Osteoblast (primary cell): ENCODE measurements at places on chromosomes 6 and 20. TPM values are rescaled to one million over a fixed set of nuclear protein-coding genes. Genes with fewer than 3 reads are reported as not detected.

EPPIN gene
- not detected in 2 replicates for total RNA-seq

CD24 gene
- total RNA-seq, result 3.3 and 4.1 TPM in 2 replicates

DOP1A gene
- total RNA-seq, result 45.2 and 47.1 TPM in 2 replicates

RIPPLY2 gene
- total RNA-seq, result under 0.01 TPM in 1 of 2 replicates, not detected in the other

CRISP3 gene
- total RNA-seq, result not detected in 2 replicates

EPB41L1 gene
- total RNA-seq, result 26.8 and 32.4 TPM in 2 replicates

ENPP3 gene
- under 0.01 TPM in 1 of 2 replicates, not detected in the other for total RNA-seq

CST11 gene
- not detected in 2 replicates for total RNA-seq

FAXC gene
- total RNA-seq, result 0.88 and 1.1 TPM in 2 replicates

SSR1 gene
- total RNA-seq, result 89.4 and 108 TPM in 2 replicates

PDE7B gene
- 25.3 and 33.9 TPM in 2 replicates for total RNA-seq

SLC39A7 gene
- total RNA-seq, result 108 and 109 TPM in 2 replicates

IP6K3 gene
- total RNA-seq, result under 0.01 and 0.29 TPM in 2 replicates

MUC21 gene
- not detected in 2 replicates for total RNA-seq

COQ3 gene
- 2.5 and 3.5 TPM in 2 replicates for total RNA-seq

VSTM2L gene
- 2.5 and 2.9 TPM in 2 replicates for total RNA-seq

SULF2 gene
- total RNA-seq, result 102 and 138 TPM in 2 replicates

TSPO2 gene
- not detected in 2 replicates for total RNA-seq

PTCHD4 gene
- 6.5 and 9.7 TPM in 2 replicates for total RNA-seq

BMP5 gene
- total RNA-seq, result 0.36 and 0.59 TPM in 2 replicates
